Naive thymus-derived CD4-positive, alpha-beta T cell (primary cell): ENCODE measurements at places on chromosomes 7 and 10. TPM values are rescaled to one million over a fixed set of nuclear protein-coding genes. Genes with fewer than 3 reads are reported as not detected.

GRCh38 chr10:116780691-116781205, 38.4 kb upstream of the HSPA12A start:
- H3K27ac ChIP-seq: no peak overlapping the region
- no peaks in the 10 kb centered on the region for H3K27me3 ChIP-seq
- DNase-seq: no peak
- H3K4me3 ChIP-seq: no peak overlapping the region
- no peaks in the 10 kb centered on the region for H3K4me1 ChIP-seq

DNA sequence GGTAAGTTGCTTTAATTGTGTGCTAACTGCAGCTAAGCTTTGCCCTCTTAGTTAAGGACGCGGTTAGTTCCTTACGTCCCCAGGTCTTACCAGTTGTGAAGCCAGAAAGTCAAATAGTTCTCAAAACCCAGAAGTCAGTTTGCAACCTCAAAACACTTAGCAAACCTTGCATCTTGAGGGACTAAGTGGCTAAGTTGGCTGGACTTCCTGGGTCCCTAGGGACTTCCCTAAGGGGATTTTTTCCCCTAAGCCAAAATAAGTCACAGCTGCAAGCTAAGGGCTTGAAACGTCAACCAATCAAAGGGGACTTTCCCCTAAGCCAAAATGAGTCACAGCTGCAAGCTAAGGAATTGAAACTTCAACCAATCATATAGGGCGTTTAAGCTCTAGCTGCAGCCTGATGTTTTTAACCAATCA, 36.2 kb upstream of the HECW1 start:
- no peaks in the 10 kb centered on the region for H3K36me3 ChIP-seq
- no peak overlapping the region for H3K4me3 ChIP-seq
- H3K4me1 ChIP-seq: no peaks in the 10 kb centered on the region
- DNase-seq: no peak

- H3K27me3 ChIP-seq: no peaks in the 10 kb centered on the region
- no peak overlapping the region for H3K4me3 ChIP-seq
- H3K36me3 ChIP-seq: no peaks in the 10 kb centered on the region
- no peaks in the 10 kb centered on the region for H3K4me1 ChIP-seq
Measured at GRCh38 chr7:69683002-69683401, 84.7 kb downstream of the AUTS2 start.

Gene VTI1A
- 40.5 and 40.8 TPM in 2 replicates for total RNA-seq

Gene STK32C
- total RNA-seq: 12.0 and 12.9 TPM in 2 replicates
